ENCODE measurements at places on chromosomes 7 and 10. TPM values are rescaled to one million over a fixed set of nuclear protein-coding genes. Genes with fewer than 3 reads are reported as not detected.

The SH2D4B gene
- total RNA-seq, result not detected

The UMAD1 gene
- total RNA-seq, result 10.6 TPM

The CALHM3 gene
- not detected for total RNA-seq

The SLC18A2 gene
- not detected for total RNA-seq

The TCERG1L gene
- not detected for total RNA-seq

The RGS10 gene
- total RNA-seq, result 47.3 TPM

The EVX1 gene
- under 0.01 TPM for total RNA-seq

The TUBAL3 gene
- not detected for total RNA-seq

The PITRM1 gene
- 38.5 TPM for total RNA-seq

The PLA2G12B gene
- not detected for total RNA-seq

The CCDC186 gene
- 15.1 TPM for total RNA-seq

The ANKRD61 gene
- total RNA-seq, result not detected

The ZNF488 gene
- not detected for total RNA-seq

The ASB15 gene
- not detected for total RNA-seq

The PPP1R9A gene
- total RNA-seq, result 0.18 TPM

The COL13A1 gene
- total RNA-seq, result 20.3 TPM

The FFAR4 gene
- total RNA-seq, result not detected

The FRA10AC1 gene
- total RNA-seq, result 4.8 TPM

The CHAT gene
- not detected for total RNA-seq

The SNCG gene
- total RNA-seq, result 23.8 TPM

The CPVL gene
- 0.71 TPM for total RNA-seq

All from smooth muscle cell of bladder (primary cell).